ENCODE measurements at places on chromosomes 7 and 10. TPM values are rescaled to one million over a fixed set of nuclear protein-coding genes. Genes with fewer than 3 reads are reported as not detected.

DNA sequence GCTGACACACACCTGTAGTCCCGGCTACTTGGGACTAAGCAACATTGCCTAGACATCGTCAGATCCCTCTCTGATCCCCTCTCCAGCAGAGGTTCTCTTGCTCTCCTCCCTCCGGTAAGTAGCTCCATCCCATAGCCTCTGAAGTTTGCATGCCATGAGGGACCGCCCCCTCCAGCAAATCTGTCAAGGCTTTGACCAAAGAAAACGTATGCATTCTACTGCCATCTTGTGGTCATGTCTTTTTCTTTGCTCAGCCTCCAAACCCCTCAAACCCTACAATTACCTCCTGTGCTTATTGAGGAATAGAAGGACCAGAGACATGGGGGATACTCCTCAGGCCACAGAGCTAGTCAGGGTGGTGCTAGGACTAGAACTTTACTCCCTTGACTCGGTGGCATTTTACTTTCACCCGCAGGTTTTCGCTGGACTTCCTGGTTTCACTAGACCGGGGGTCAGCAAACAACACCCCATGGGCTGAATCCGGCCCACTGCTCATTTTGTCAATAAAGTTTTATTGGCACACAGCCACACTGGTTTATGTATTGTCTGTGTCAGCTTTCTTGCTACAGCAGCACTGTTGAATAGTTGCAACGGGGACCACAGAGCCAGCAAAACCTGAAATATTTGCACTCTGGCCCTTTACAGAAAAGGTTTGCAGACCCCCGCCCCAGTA, 202.6 kb upstream of the FOXK1 start:
- DNase-seq: peak; percentile 85

DNA sequence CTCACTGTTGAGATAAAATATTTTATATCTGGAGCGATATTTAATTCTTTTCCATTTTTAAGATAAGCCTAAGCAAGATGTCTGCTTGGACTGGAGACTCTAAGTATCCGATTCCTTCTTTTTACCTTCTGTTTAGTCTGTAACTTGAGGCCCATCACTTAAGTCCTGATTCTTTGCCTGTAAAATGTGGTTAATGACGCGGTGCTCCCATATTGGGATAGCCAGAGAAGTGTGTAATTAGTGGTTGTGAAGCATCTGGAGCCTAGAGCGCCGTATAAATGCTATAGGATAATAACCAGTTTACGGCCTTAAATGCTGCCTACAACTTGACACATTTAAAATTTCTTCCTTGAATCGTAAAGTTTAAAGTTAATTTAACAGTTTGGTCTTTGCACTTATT, 132.9 kb downstream of the CHN2 start:
- no peak for DNase-seq

- no peak for DNase-seq
Measured at GRCh38 chr7:156236936-156237599, 403.5 kb upstream of the RNF32 start.

DNA sequence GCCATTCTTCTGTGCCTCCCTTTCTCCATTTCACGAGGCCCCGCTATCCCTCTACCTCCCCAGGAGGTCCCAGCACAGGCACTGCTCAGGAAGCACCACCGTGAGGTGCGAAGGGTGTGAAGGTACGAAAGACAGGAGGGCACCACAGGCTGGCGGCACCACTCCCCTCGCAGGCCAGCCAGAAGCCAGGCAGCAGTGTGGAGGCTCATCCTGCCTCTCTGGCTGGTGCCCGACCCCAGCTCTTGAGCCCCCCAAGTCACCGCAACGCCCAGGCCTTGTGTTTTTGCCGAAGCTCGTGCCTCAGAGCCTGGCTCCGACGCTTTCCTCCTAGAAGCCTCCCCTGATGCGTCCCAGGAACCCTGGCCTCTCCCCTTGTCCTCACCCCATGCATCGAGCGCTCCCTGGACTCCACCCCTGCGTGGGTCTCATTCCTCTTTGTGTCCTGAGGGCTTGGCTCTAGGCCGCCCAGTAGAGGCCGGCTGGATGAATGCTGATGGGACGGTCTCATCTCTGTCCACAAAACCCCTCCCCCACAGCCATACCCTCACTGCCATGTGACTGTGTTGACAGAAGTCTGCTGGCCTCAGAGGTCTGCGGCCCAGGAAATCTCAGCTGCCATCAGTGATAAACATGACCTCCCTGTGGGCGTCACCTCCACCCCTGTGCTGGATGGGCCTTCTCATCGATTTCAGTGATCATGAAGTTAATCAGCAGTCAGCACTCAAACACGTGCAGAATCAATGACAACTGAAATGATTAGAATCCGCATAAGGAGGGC, 19.3 kb downstream of the BRI3 start:
- DNase-seq: no peak

DNA sequence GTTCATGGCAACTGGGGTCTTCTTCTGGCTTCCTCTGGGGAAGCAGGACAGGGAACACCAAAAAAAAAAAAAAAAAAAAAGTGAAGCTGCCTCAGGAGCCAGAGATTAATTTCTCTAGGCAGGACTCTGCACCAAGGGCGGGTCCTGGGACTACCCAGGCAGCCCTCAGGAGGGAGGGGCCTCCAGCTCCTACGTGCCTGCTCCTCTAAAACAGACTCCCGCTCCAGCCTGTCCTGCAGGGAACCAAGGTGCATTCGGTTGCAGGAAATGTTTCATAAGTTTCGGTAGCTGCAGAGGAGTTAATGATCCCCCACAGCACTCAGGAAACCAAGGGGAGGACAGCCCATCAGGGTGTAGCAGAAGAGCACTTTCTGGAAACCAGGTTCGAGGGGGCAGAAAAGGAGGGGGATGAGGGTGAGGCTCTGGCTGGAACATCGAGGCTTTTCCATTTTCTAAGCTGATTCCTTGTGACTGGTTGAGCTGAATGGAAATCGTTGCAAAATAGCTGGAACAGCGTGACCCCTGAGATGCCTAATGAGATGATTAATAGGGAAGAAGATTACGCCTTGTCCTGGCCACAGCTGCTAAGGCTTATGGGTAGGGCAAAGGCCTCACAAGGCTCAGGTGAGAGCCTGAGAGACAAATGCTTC, 84.2 kb downstream of the STRA8 start:
- no peak for DNase-seq

- no peak for DNase-seq
Measured at GRCh38 chr7:42097752-42098151, 139.3 kb downstream of the GLI3 start.

SLC13A1 gene
- not detected for total RNA-seq

PNLIPRP2 gene
- 0.24 TPM for total RNA-seq

ADCYAP1R1 gene
- 7.4 TPM for total RNA-seq

TMEM178B gene
- total RNA-seq: 11.3 TPM

CYP2E1 gene
- total RNA-seq: 0.13 TPM

TFR2 gene
- total RNA-seq: 2.3 TPM

LRRC18 gene
- not detected for total RNA-seq

GLI3 gene
- 43.0 TPM for total RNA-seq

PTPRE gene
- 0.70 TPM for total RNA-seq
